ENCODE measurements at places on chromosomes 2 and 18. TPM values are rescaled to one million over a fixed set of nuclear protein-coding genes. Genes with fewer than 3 reads are reported as not detected.

DNA sequence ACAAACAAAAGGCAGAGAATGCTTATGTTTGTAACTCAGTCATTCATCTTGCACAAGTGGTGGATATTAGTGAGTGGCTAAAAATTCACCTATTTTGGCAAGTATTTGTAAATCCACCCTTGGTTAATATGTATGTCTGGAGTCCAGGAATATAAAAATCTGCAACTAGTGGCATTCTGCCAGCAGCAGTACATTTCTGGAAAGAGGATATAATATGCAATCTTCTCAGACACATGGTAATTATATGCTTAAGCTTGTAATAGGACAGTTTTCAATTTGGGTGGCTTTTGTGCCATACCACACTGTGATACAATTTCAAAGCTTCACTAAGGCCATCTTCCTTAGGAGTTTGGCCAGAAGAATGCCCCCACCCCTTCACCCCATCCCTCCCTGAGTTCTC, 693.3 kb downstream of the MBD2 start:
- no peak for DNase-seq

DNA sequence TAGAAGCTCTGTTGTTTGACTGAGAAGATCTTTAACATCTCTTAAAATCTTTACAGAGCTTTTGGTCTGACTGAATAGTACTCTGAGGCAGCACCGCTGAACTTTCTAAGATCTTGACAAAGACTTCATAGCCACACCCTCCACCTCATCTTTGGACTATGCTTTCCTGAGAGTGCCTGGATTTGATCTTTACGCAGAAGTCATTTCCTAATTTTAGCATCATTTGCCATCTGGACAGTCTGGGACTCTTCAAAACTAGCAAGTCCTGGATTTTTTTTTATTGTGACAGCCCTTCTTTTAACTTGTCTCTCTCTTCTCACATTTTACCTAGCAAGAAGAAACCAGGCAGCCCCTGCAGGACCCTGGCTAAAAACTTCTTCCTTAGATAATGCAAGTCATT, 188.8 kb downstream of the CTIF start:
- DNase-seq, result peak; percentile 33

GRCh38 chr2:12592296-12592695, 124.4 kb upstream of the TRIB2 start:
- DNase-seq, result no peak

- DNase-seq, result no peak
Observed at GRCh38 chr18:6602365-6602764, 127.2 kb upstream of the ARHGAP28 start.

- DNase-seq, result no peak
Observed at GRCh38 chr18:34758378-34758948, 48.4 kb downstream of the DTNA start.

DNA sequence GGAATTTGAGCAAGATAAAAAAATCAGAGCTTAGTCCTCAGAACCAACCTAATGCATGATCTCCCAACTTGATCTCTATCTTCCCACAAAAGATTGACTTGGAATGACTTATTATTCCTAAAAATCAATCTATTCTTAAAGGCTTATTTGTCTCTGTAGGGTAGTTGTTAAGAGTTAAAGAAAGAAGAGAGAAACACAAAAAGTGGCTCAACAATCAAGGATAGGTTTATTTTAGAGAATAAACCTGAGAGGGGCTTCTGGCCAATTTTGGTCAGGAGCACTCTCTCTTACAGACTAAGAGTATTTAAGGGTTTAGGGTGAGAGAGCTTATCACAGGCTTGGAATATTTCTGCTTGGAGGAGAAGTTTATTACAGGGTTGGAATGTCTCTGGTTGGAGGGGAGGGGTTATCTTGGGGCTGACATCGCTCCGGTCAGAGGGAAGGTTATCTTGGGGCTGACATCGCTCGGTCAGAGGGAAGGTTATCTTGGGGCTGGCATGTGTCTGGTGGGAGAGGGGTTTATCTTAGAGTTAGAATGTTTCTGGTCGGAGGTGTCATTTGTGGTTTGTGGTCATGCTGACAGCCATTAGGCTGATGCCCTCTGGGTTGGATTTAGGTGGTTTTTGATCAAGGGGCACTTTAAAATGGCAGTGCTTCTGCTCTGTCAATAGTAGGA, 2.4 kb upstream of the MFF start:
- DNase-seq, result no peak

GRCh38 chr2:8061219-8061618, 620.6 kb upstream of the ID2 start:
- DNase-seq, result no peak

DNA sequence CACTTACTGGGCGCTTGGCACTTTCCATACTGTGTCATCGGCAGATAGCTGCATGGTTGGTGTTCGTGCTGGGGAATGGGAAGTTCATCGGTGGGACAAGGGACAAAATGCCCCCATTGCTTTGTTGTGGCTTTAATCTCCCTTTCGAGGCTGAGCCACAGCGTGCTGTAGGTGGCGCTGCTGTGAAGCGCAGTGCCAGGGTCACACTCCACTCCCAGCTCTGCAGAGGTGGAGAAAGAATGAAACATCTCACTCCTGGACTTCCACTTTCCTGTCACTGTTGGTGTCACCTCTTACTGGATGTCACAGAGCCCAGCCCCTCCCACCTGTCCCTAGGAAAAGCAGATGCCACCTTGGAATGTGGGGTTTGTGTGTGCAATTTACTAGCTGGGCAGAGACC, 8.7 kb downstream of the TYMS start:
- DNase-seq, result no peak

DNA sequence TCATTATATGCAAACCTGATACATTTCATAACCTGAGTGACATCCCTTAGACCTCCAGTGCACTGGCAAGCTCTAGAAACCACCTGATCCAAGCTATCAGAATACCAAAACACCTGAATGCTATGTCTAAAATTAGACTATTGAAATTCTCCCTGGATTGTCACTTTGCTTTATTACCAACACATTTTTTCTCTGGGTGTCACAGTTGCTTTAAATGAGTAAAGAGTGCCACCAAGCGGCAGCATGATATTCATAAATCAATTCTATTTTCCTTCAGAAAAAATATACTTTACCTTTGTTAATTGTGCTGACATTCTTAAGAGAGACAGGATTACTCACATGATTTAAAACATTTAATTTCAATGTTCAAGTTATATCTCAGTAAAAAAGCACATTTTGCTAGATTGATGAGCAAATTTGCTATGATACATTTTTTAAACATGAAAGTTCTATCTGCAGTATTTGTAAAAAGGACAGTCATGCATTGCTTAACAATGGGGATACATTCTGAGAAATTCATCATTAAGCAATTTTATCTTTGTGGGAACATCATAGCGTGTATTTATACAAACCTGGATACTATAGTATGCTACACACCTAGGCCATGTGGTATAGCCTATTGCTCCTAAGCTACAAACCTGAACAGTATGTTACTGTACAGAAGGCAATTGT, 338.4 kb upstream of the SLC39A10 start:
- peak; percentile 37 for DNase-seq

- DNase-seq, result no peak
Observed at GRCh38 chr18:43819873-43820272, 542.6 kb upstream of the SYT4 start.

- no peak for DNase-seq
Observed at GRCh38 chr2:69729781-69730180, 12.2 kb upstream of the ANXA4 start.

DNA sequence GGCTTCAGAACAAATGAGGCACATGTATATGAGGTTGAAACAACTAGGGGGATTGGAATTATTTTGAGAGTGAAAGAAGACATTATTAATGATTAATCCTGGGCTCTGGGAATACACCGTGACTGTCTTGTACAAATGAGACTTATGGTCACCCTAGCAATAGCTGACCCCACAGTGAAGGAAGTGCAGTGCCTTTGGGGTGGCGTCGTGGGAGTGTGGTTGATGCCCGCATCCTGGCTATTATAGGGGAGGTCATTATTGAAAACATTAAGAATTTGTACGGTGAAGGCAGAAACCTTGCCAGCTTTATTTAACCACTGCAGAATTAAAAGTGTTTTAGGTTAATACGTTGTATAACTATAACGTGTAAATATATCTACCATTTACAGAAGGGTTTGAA, 296.7 kb downstream of the CYRIA start:
- no peak for DNase-seq

DNA sequence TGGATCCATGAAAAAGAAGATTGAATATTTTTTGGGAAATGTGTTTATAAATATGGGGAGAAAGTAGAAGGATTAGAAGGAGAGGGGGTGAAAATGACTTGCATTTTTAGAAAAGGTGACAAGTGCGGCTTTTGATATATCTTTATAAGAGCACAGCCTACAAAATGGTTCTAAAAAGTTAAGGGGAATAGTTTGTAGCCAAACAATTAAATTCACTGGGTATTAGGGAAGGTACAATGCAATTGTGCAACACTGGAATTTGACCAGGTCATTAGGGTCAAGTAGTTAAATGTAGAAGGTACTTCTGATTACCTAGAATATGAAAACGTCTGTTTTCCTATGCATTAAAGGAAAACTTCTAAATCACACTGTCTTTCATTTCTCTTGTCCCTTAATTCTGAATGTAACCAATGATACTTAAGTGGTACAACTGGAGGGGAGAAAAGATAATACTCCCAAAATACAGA, 44.5 kb upstream of the SERTAD2 start:
- DNase-seq, result no peak

DNA sequence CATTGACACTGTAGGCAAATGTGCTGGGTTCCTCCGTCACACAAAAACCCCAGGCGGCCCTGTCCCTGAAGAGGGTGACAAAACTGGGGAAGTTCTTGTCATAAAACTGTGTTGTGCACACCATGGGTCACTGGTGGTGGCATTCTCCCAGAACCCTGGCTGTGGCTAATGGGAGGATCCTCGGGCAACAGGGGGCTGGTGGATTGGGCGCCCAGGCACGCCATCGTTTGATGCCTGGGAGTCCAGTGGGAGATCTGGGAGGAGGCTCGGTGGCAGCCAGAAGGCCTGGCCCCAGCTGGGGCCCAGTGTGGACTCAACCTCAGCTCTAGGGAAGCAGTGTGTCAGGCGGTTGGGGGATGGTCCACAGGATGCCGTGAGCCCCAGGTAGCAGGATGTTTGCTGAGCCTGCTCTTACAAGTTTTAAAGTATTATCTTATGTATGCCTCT, 140.7 kb downstream of the ACOXL start:
- no peak for DNase-seq

DNA sequence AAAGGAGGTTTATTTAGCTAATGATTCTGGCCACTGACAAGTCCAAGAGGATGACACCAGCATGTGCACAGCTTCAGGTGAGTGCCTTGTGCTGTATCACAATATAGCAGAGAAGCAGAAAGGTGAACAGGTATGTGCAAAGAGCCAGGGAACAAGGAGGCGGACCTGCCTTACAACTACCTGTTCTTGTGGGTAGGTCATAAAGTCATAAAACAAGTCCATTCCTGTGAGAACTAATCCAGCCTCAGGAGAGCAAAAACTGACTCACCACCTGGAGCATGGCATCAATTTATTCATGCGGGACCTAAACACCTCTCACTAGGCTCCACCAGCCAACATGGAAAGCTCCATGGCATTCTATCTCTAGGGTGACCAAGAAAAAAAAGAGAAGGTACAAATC, 234.2 kb downstream of the ASXL3 start:
- no peak for DNase-seq

DNA sequence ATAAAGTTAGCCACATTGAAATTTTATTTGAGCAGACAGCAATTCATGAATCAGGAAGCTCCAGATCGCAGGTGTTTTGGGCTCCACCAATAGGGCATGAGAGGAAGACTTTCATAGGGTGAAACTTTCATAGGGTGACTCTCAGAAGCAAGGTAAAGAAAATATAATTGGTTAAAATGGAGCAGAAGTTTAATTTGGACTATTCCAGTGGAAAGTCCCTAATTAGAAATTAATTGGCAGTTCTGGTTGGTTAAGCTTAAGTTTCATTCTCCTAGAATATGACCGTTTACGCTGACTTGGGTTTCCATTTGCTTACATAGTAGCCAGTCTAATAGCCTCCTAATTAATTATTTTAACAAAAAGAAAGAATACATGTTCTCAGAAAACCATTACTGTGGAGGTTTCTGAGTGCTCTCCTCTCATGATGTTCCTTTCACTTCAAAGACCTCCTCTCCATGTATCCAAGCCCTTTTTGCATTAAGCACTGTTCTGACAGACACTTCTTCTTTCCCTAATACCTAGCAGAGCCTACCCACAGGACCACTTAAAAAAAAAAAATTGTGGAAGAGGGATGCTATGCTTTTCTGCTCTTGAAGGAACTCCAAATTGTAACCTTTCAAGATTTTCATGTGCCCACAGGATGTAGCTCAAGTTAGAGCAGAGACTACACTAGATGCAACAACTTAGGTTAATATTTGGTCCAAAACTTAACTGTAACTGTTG, 99.1 kb downstream of the MREG start:
- DNase-seq, result no peak

GRCh38 chr18:179499-179898, 21.1 kb downstream of the USP14 start:
- no peak for DNase-seq

DNA sequence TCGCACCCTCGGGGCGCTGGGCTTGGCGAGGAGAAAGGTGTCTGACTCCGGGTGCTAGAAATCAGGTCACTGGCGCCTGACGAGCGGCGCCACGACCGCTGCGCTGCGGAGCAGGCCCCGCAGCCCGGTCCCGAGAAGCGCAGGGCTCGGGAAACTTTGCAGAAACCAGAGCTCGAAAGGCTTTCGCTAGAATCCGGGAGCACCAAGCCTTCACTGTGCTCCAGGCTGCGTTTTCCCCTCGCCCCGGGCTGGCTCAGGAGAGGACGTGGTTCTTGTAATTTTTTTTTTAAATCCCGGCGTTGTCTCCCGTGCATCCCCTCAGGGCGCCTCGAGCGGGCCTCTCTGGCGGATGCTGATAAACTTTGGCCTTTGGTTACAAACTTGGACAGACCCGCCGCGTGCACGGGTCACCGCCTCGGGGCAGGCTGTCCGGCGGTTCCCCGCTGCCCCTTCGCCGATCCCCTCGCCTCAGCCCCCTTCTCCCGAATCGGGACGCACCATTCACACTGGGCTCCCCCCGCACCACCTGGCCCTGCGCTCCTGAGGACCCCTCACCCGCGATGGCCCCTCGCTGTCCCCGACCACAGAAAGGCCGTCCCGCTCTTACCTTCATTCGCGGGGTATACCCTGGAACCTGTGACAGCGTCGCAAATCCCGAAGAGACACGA, 419 bp downstream of the EPHA4 start:
- DNase-seq, result peak; percentile 23

- no peak for DNase-seq
Observed at GRCh38 chr18:13445241-13445897, 226.8 kb downstream of the LDLRAD4 start.

The TEKT4 gene
- not detected for total RNA-seq

The HOXD9 gene
- total RNA-seq, result not detected

The NR4A2 gene
- total RNA-seq, result 1.3 TPM

The ME2 gene
- 44.0 TPM for total RNA-seq

The CCDC88A gene
- total RNA-seq, result 74.6 TPM

The LRRTM1 gene
- total RNA-seq, result not detected

The MAP3K19 gene
- total RNA-seq, result not detected

The ICOS gene
- not detected for total RNA-seq

The BMPR2 gene
- 93.1 TPM for total RNA-seq

The PARD6G gene
- 26.9 TPM for total RNA-seq

The CREG2 gene
- 0.11 TPM for total RNA-seq

The LIMS3 gene
- total RNA-seq, result 3.2 TPM

Data from astrocyte (in vitro differentiated cells and primary cell).